Karpas-422 (cell line): ENCODE measurements at places on chromosomes 7 and 10.

DNA sequence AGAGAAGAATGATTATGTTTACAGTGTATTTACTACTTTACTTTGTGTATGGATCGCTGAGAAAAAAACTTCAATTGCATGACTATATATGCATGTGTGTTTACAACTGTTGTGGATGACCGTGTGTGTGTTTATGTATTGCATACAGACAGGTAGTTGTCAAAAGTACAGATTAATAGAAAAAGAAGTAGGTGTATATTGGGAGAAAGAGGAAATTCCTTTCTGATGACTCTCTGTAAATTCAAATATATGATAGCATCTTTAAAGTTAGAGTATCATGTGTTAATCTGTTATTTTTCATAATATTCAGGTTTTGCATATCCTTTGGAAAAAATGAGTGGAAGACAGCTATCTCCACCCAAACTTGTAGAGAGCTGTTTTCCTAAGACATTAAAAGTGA, 160.4 kb upstream of the AGR3 start:
- H3K4me3 ChIP-seq: no peak overlapping the region
- no peaks in the 10 kb centered on the region; the same call in 1 of the 2 replicates for H3K4me1 ChIP-seq
- H3K27me3 ChIP-seq: no peaks in the 10 kb centered on the region
- no peak overlapping the region for H3K27ac ChIP-seq
- no peaks in the 10 kb centered on the region for H3K36me3 ChIP-seq

GRCh38 chr7:151117565-151117964, 31.3 kb downstream of the AGAP3 start:
- no peak overlapping the region for H3K27ac ChIP-seq
- no peak overlapping the region; the same call in 1 of the 2 replicates for H3K4me3 ChIP-seq
- H3K27me3 ChIP-seq: no peaks in the 10 kb centered on the region
- H3K4me1 ChIP-seq: no peaks in the 10 kb centered on the region
- no peaks in the 10 kb centered on the region for H3K36me3 ChIP-seq
- no peak for DNase-seq

- H3K27ac ChIP-seq: no peak overlapping the region
- no peak overlapping the region for H3K4me3 ChIP-seq
- no peaks in the 10 kb centered on the region for H3K27me3 ChIP-seq
- H3K36me3 ChIP-seq: peaks cover 32% of the 10 kb centered on the region
- H3K4me1 ChIP-seq: peaks cover 18% of the 10 kb centered on the region
These were observed 33.2 kb downstream of the MAD1L1 start for GRCh38 chr7:2199528-2199927.

- H3K27ac ChIP-seq: no peak overlapping the region
- H3K27me3 ChIP-seq: no peaks in the 10 kb centered on the region
- H3K4me3 ChIP-seq: no peak overlapping the region
- no peak for DNase-seq
- no peaks in the 10 kb centered on the region for H3K36me3 ChIP-seq
- no peaks in the 10 kb centered on the region for H3K4me1 ChIP-seq
These were observed 10.0 kb downstream of the CYP3A43 start for GRCh38 chr7:99837649-99838361.

DNA sequence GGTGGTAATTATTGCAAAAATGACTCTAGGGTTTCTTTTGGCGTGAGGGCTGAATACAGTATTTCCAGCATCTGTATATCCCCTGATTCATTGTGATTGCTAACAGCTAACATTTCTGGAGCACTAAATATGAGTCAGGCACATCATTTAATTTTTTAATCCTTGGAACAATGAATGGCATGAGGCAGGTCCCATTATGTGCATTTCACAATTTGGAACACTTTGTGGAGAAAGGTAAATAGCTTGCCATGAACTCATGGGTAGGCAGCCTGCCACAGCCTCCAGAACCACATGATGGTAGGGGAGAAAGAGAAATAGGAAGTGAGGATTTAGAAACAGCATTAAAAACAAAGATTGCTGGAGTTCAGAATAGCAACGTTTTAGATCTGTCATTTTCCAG, 1.7 kb downstream of the NPTX2 start:
- no peak for DNase-seq
- no peak overlapping the region for H3K4me3 ChIP-seq
- H3K4me1 ChIP-seq: peaks cover 11% of the 10 kb centered on the region
- H3K36me3 ChIP-seq: no peaks in the 10 kb centered on the region
- H3K27me3 ChIP-seq: no peaks in the 10 kb centered on the region

DNA sequence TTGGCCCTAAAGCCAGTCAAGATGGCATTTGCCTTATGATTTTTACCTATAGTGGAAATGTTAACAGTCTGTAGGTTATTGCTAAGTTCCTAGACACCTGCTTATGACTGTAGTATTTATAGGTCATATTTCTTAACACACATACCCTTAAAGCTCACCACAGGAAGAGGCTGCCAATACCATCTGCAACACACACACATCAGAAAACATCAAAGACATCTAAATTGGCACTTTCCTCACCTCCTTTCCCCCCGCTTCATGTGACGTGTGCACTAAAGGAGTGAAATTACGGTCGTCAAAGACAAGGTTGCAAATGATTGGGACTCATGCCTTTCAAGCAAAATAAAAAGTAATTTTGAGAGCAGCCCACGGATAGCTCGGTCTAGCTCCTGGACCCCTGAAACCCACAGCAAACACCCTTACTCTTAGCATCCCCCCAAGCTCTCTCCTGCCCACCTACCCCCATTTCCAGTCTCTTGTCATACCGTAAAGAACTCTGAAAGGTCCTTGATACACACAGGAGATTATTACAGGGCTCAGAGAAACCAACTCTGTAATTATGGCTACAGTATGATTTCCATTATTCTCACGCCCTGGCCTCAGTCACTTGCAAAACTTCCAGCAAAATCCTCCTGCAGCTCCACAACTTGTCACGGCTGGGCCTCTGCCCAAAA, 90.5 kb downstream of the PLXNA4 start:
- H3K4me1 ChIP-seq: no peaks in the 10 kb centered on the region
- no peak for DNase-seq
- no peaks in the 10 kb centered on the region for H3K27me3 ChIP-seq
- no peak overlapping the region for H3K27ac ChIP-seq

GRCh38 chr7:148624735-148625134, 34.2 kb downstream of the C7orf33 start:
- no peak for DNase-seq
- no peak overlapping the region for H3K27ac ChIP-seq
- no peaks in the 10 kb centered on the region for H3K36me3 ChIP-seq
- no peak overlapping the region for H3K4me3 ChIP-seq

DNA sequence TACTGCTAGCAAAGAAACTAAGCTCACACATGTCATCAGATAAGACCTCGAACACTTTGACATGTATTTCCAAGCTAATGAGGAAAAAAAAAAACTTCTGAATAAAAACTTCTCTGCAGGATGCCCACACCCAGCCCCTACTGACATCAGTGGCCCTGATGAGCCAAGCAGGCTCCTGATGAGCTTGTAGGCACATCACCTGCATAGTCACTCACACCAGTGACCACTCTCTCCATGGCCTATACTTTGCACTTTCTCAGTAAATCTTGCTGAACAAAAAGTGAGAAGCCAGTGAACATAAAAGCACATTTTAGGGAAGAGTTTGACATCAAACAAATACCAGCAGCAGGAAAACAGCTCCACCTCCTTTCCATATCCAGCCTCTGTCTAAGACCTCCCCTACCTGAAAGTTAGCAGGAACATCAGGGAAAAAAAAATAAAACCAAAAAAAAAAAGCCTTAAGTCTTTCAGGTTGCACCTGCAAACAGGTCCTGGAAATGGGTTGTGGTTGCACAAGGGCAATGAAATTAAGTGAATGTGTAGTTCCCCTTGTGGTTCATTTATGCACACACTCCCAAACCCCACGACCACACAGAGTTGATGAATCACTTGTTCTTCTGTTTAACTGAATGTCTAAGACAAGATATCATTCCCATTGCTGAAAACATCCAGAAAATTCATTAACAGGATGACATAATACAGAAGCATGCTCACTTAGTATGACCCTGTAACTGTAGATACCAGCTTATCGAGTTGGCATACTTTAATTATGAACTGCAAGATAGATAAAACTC, 205.2 kb upstream of the PDE1C start:
- DNase-seq: no peak
- no peak overlapping the region for H3K4me3 ChIP-seq
- no peaks in the 10 kb centered on the region for H3K36me3 ChIP-seq
- H3K27me3 ChIP-seq: 0 out of 2 replicates have a peak, but pooled peaks cover 3% of the 10 kb centered on the region
- no peaks in the 10 kb centered on the region for H3K4me1 ChIP-seq

- H3K4me3 ChIP-seq: no peak overlapping the region
- H3K36me3 ChIP-seq: no peaks in the 10 kb centered on the region
- no peak overlapping the region for H3K27ac ChIP-seq
- H3K27me3 ChIP-seq: no peaks in the 10 kb centered on the region
- H3K4me1 ChIP-seq: no peaks in the 10 kb centered on the region
These were observed 11.3 kb downstream of the GRB10 start for GRCh38 chr7:50771120-50772002.

GRCh38 chr7:24793982-24794648, 36.9 kb upstream of the GSDME start:
- no peak for DNase-seq
- peak overlapping the region; percentile 55; the same call in 1 of the 2 replicates for H3K27ac ChIP-seq
- H3K27me3 ChIP-seq: no peaks in the 10 kb centered on the region
- H3K4me1 ChIP-seq: peaks cover 24% of the 10 kb centered on the region
- peaks cover 61% of the 10 kb centered on the region for H3K36me3 ChIP-seq

GRCh38 chr10:60573336-60573735, 183.7 kb upstream of the ANK3 start:
- H3K4me1 ChIP-seq: 0 out of 2 replicates have a peak, but pooled peaks cover 5% of the 10 kb centered on the region
- DNase-seq: no peak
- no peak overlapping the region for H3K4me3 ChIP-seq
- no peaks in the 10 kb centered on the region for H3K27me3 ChIP-seq

DNA sequence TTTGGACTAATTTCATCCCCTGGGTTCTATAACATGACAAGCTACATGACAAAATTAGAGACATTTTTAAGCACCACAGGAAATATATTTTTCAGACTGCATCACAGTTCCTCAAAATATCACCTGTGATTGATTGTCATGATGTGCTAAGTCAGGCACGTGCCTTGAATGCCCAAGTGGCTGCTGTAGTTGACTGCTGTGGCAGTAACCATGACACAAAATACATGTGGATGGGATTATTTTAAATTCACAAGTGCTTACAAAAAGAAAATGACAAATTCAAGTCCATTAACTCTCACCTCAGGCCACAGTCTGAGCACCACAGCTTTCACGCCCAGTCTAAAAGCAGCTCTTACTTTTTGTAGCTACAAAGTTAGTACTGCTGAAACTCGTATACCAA, 45.5 kb downstream of the TNPO3 start:
- peaks cover 56% of the 10 kb centered on the region for H3K4me1 ChIP-seq
- H3K36me3 ChIP-seq: peaks cover 38% of the 10 kb centered on the region
- H3K27me3 ChIP-seq: no peaks in the 10 kb centered on the region

DNA sequence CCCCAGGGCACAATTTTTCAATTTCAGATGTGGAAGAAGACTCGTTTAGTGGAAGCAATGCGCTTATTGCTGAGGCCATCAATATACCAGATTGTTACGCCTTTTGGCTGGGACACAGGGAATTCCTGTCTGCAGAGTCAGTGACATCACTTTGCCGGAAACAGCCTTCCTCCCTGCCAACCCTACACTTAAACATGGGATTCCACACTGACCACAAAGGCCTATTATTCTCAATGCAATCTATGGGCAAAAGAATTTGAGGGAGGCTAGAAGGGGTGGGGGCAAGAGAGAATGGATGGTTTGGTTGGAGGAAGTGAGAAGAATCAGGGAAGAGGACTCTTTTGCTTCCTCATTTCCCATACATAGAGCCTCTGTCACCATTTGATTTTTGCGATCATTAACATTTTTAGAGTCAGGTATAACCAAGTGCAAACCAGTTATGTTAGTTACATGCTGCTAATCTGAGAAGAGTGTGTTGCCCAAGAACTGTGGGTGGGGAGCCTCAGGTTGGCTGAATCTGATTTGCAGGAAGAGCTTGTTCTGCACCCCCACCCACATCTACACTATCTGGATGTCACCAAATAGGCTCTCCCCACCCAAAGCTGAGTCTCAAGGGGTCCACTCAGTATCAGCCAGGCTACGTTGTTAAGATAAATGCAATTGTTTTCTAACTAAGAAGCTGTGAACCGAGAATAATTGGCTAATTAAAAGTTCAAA, 58.2 kb downstream of the ENTPD1 start:
- H3K4me1 ChIP-seq: no peaks in the 10 kb centered on the region

- H3K4me1 ChIP-seq: no peaks in the 10 kb centered on the region
- H3K36me3 ChIP-seq: no peaks in the 10 kb centered on the region
- H3K27me3 ChIP-seq: no peaks in the 10 kb centered on the region
These were observed 8.7 kb downstream of the WBP1L start for GRCh38 chr10:102752266-102752930.

- no peaks in the 10 kb centered on the region for H3K4me1 ChIP-seq
- no peaks in the 10 kb centered on the region for H3K36me3 ChIP-seq
- H3K27me3 ChIP-seq: no peaks in the 10 kb centered on the region
- H3K4me3 ChIP-seq: no peak overlapping the region
- no peak overlapping the region for H3K27ac ChIP-seq
These were observed 22.1 kb downstream of the CLIP2 start for GRCh38 chr7:74311305-74311744.

GRCh38 chr10:35765066-35765527, 123.0 kb upstream of the FZD8 start:
- H3K4me3 ChIP-seq: no peak overlapping the region
- H3K36me3 ChIP-seq: no peaks in the 10 kb centered on the region
- no peaks in the 10 kb centered on the region for H3K4me1 ChIP-seq
- H3K27ac ChIP-seq: no peak overlapping the region
- no peaks in the 10 kb centered on the region for H3K27me3 ChIP-seq

GRCh38 chr10:108184114-108184513, 1019.6 kb upstream of the SORCS1 start:
- H3K4me3 ChIP-seq: no peak overlapping the region
- no peaks in the 10 kb centered on the region for H3K27me3 ChIP-seq
- H3K27ac ChIP-seq: no peak overlapping the region
- no peaks in the 10 kb centered on the region for H3K36me3 ChIP-seq

DNA sequence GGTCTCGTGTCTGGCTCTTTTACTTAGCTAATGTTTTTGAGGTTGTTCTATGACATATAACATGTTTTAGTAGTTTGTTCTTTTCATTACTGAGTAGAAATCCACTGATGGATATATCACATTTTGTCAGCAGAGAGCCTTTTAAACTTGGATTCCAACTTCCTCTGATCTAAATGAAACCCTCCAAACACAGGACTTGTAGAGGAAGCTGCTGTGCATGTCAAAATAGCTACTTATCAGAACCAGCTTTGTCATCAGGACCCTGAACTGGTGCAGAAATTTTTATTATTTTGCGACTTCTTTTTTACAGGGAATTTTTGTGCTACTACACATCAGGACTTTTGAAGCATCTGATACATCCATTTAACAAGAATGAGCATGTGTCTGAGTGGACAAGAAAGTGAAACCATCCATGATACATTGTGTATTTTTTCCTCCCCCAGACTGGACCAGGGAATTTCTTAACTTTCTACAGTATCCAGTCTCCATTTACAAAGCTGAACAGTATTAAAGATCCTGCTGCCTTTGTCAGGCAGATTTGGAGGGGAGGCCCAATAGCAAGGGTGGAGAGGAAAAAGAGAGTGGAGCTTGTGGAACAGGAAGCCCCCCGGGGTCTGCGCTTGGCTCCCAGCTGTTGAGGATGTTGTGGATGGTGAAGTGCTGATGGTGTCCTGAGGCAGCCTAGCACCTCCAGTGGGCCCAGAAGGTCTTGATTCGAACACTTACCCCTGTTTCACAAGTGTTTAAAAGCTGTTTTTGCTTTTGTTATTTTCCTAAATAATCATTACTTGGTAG, 29.3 kb upstream of the MTPAP start:
- no peaks in the 10 kb centered on the region for H3K36me3 ChIP-seq
- peak; percentile 57 for DNase-seq
- no peaks in the 10 kb centered on the region for H3K27me3 ChIP-seq
- H3K27ac ChIP-seq: no peak overlapping the region; the same call in 1 of the 2 replicates
- H3K4me1 ChIP-seq: peaks cover 52% of the 10 kb centered on the region
- no peak overlapping the region for H3K4me3 ChIP-seq
